ENCODE measurements at places on chromosomes 6 and 20.

DNA sequence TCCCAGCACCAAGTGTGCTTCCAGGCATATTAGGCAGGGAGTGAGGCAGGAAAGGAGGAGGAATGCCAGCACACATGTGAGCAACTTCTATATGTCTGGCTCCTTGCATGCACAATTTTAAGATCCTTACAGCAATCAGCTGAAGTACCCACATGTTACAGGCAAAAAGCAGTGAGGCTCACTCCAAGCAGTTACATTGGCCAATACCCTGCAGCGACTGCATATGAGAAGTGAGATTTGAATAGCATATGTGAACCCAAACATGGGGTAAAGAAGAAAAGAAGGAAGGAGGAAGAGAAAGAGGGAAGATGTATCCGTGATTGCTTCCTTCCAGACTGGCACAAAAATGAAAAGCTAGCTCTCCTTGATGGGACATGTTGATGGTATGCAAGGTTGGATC lies 193.6 kb downstream of the PTPRT start:
- no peak for DNase-seq

DNA sequence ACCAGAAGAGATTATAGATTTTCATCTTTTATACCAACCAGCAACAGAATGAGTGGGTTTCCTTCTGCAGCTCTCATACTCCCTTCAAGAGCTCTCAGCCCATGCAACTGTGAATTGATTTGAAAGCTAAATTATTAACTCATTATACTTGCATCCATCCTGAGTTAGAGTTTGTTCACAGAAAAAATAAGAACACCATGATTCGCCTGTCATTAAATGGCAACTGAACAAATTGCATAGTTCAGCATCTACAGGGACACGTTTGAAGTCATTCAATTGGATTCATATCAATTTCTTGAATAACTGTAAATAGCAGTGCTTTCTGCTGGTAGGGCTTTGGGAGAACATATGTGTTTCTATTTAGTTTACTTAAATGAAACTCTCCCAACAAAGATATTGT lies 65.7 kb downstream of the NKAIN2 start:
- no peak for DNase-seq

- DNase-seq: no peak
These were observed 28.2 kb downstream of the MRAP2 start for GRCh38 chr6:84061613-84062398.

- no peak for DNase-seq
These were observed 34.8 kb upstream of the SIRT5 start for GRCh38 chr6:13539572-13539971.
